ENCODE measurements at places on chromosomes 13 and 19.

GRCh38 chr19:11063434-11063833 lies 25.8 kb upstream of the LDLR start:
- DNase-seq: no peak

DNA sequence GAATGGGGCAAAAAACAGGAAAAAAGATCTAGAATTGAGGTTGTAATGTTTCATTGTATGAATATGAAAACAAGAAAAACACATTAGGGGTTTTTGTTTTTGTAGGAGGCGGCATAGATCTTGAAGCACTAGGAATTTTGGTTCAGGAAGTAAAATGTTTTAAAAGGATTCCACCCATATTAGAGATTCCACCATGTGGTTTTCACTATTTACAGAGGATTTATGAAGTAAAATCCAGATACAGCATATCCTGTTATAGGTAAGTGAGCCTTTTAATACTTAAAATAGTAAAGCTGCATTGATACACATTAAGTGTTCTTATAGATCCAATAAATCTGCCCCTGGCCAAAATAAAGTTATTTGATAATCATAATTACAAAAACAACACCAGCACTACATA lies 61.4 kb downstream of the MICU2 start:
- no peak for DNase-seq

DNA sequence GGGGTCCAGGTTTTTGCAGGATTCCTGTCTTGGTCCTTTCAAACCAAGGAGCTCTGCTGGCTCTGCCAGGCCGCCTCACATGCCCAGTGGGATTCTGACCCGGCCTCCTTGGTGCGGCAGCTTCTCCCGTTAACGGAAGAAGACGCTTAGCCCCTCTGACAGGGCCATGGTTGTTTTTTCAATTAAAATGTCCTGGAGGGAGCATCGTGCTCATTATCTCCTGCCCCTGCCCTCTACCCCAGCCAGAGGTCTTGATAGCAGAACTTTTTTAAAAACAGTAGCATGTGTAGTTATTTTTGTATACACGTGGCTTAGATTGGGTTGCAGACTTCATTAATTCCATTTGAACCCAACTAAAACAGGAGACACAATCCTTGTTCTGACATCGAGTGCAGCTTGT lies 11.5 kb upstream of the RPS15 start:
- no peak for DNase-seq

- DNase-seq: no peak
Measured at GRCh38 chr13:69418319-69418718, 689.3 kb upstream of the ATXN8OS start.

GRCh38 chr19:17652627-17653026 lies 35.5 kb downstream of the UNC13A start:
- no peak for DNase-seq

GRCh38 chr19:38686530-38686888 lies 39.1 kb downstream of the ACTN4 start:
- DNase-seq: no peak

DNA sequence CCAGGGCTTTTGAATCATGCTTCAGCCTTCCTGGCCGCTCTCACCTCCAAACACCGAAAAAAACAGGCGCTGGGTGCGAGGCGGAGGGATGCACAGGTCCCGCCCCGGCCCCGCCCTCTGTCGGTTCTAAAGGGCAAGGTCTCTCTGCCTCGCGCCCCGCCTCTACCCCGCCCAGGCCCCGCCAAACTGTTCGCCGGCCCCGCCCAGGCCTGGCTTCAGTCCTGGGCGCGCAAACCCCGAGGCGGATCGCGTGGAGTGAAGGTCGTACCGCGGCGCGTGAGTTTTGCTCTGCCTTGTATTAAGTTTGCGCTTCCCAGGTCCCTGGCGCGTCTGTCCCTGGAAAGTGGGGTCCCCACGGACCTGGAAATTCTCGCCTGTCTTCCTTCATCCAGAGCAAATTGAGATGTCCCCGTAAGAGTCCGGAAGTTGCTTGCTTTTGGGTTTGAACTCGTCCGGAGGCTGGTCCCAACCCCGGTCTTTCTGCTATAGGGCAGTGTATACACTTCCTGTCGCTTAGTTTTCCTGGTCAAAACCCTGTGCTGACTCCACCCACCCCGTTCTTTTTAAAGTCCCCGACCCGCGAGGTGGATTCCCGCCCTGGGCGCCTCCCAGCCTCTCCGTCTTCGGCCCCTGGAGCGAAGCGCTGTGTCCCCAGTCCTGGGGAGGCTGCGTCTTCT lies 8.4 kb downstream of the ZNF808 start:
- peak; percentile 80 for DNase-seq

DNA sequence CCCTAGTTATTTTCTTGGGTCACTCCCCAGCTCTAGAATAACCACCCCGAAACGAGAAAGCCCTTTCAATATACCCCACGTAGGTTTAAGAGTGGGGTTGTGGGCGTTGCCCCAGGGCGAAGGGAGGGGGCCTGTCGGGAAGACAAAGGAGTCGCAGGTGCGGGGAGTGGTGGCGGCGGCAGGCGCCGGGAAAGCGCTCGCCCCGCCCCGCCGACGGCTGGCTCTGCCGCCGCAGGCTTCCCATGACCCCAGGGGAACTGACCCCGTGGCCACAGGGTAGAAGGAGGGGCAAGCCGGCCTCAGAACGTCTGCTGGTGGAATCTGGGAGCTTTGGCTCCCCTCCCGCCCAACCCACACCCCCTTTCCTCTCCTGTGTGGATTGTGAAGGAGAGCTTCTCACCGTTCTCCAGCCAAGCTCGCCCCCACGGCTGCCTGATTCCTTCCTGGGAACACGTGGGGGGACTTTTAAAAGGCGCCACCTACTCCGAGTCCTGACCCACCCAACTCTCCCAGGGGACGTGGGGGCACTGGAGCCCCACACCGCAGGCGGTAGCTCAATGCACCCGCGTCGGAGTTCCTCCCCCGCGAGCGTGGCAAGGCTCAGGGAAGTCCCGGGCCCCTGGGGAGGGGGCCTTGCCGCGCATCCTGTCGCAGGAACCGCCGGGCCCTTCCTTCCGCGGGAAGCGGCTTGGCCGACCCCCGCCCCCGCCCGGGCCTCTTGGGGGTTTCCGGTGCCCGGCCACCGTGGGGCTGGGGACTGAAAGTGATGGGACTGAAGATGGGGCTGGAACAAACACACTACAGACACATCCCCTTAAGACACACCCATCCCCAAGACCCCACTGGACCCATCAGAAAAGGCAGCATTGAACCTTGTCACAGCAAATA lies 5.5 kb downstream of the IER2 start:
- peak; percentile 67 for DNase-seq

GRCh38 chr19:52336117-52336790 lies at the start of gene ZNF610:
Gene ZNF610 (plus strand): TSS chr19:52336243. CDS start chr19:52349173, 12,930 bp downstream.
- DNase-seq: peak; percentile 94

DNA sequence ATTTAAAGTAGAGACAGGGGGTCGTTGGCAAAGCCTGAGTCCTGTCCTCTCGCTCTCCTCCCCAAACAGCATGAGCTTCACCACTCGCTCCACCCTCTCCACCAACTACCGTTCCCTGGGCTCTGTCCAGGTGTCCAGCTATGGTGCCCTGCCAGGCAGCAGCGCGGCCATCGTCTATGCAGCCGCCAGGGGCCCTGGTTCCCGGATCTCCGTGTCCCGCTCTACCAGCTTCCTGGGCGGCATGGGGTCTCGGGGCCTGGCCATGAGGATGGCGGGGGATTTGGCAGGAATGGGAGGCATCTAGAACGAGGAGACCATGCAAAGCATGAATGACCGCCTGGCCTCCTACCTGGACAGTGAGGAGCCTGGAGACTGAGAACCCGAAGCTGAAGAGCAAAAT lies 1117.2 kb upstream of the MIR17HG start:
- DNase-seq: no peak

- no peak for DNase-seq
Measured at GRCh38 chr13:93425411-93425810, 198.8 kb downstream of the GPC6 start.

GRCh38 chr13:74201530-74201929 lies 67.3 kb upstream of the KLF12 start:
- DNase-seq: no peak

DNA sequence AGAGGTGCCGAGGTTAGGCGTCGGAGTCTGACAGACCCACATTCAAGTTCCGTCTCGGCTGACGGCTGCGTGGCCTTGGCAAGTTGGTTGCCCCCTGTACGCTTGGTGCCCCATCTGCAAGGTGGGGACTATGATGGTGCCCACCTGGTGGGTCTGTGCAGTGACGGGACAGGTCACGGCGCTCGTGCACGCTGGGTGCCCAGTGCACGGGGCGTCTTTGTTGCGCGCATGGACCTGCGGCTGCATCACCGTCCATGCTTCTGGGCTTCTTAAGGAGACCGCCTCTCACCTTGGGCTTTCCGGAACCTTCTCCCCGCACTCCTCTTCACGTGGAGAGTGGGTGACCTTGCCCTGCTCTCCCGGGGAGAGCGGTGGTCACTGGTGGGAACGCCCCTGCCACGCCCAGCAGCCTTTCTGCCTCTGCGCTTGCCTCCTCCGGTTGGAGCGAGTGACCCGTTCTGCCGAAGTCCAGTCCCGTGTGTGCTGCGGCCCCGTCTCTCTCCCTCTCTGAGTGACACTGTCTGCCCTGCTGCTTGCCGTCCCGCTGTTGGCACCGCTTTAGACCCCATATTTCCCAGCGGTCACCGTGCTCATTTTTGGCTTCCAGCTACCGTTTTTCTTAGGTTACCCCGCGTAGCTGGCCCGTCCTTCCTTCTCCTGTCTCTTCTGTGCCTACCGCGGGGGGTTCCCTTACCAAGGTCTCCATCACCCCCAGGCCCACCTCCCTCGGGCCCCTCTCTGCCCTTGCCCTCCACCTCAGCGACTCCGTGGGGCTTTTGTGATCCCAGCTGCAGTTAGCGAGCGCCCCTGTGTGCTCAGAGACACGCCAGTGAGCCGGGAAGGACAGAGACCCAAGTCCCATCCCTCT lies 6.4 kb downstream of the ATP11A start:
- DNase-seq: no peak

GRCh38 chr19:49851456-49852259 lies 699 bp downstream of the PTOV1 start:
- DNase-seq: no peak

- DNase-seq: no peak
Measured at GRCh38 chr13:59064042-59064441, 1099.7 kb downstream of the DIAPH3 start.

DNA sequence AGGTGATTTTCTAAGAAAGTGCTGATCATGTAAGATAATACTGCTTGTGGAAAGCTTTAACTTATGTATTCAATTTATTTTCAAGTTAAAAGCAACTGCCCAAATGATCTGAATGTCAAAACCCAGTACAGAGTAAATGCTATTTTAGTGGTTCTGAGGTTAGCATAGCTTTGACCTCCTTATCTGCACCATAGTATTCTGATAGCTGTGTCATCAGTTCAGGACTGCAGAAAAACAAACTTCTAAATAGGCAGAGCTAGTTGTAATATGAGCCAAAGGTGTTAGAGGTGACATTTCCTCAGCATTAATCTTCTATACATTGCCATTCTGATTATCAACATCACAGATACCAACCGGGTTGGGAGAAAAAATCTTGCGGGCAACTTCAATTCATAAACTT lies 758.7 kb downstream of the SLITRK5 start:
- DNase-seq: no peak

DNA sequence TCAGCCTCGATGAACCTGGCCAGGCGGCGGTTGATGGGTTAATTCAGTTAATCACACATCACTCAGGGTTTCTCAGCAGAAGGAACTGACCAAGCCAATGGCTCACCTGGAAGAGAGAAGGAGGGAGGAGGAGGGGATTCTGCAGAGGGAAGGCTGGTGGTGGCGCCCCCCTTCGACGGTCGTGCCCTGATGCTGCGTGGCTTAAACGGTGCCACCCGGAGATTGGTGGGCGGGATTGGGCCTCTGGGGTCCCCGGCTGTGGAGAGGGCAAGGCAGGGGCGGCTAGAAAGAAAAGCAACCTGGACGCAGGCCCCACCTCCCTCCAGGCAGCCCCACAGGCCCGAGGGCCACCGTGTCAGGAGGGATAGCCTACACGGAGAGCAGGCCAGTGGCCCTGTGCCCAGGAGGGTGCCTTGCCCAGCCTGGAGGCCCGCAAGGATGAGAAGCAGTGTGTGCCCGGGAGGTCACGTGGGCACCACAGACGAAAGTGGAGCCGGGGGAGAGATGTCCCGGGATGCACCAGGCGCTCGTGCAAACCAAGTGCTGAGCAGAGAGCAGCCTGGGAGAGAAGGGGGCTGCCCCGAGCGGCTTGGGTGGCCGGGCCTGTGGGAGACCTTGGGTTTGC lies 16.0 kb downstream of the CSNK1G2 start:
- DNase-seq: peak; percentile 17

DNA sequence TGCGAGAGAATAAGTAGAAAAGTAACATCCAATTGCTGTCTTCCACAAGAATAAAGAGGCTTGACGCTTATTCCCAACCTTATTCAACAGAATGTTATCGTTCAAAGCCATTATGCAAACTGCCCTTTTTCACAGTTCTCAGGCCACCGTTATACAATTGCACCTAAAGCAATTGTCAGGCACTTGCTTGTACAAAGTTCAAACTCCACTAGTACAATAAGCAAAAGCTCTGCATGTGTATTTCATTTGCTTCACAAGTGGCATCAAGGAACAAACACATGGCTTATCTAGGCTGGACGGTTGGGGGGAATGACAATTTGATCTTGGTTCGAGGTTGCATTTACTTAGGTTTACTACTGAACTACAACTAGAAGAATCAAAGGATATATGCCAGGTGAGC lies 815.6 kb downstream of the EFNB2 start:
- DNase-seq: no peak

DNA sequence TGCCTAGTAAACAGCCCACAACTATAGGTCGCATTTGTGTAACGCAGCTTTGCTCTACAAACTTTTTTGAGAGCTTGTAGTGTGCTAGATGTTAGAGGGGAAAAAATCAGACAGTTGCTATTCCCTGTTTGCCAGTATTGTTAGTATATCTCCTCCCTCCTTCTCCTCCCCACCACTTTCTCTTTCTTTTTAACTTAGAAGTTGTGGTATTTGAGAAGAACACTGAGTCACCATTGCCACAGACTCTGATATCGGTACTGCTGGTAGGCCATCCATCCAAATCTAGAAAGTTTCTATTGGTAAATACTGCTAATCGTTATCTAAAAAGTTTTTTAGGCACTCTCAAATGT lies 666 bp downstream of the POMP start:
- DNase-seq: peak; percentile 50

- no peak for DNase-seq
Measured at GRCh38 chr13:102012299-102013293, 389.3 kb downstream of the FGF14 start.

- no peak for DNase-seq
Measured at GRCh38 chr13:106449096-106449495, 86.4 kb downstream of the EFNB2 start.

- no peak for DNase-seq
Measured at GRCh38 chr13:21175656-21176214, 617 bp downstream of the SKA3 start.

DNA sequence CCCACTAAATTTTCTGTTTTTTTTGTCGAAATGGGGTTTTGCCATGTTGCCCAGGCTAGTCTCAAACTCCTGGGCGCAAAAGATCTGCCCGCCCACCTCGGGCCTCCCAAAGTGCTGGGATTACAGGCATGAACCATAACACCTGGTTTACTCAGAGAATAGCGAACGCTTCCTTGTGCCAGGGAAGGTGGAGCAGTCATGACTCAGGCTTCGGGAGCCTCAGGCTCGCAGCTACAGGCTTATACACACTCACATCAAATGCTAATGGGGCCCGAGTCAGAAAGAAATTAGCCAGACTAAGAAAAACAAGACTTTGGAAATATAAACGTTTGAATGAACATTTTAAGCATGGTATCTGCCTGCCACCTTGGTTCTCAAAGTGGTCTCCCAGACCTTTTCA lies 11.0 kb upstream of the TPT1 start:
- no peak for DNase-seq
